Left ventricle myocardium superior (tissue), 1 donor: ENCODE measurements at places on chromosomes 16 and 17. TPM values are rescaled to one million over a fixed set of nuclear protein-coding genes. Genes with fewer than 3 reads are reported as not detected.
A peak's percentile ranks its signal among the peaks of the same experiment; 100 is the strongest.

GRCh38 chr17:34413443-34414119, 50.5 kb upstream of the CCL1 start:
- no peak for DNase-seq

DNA sequence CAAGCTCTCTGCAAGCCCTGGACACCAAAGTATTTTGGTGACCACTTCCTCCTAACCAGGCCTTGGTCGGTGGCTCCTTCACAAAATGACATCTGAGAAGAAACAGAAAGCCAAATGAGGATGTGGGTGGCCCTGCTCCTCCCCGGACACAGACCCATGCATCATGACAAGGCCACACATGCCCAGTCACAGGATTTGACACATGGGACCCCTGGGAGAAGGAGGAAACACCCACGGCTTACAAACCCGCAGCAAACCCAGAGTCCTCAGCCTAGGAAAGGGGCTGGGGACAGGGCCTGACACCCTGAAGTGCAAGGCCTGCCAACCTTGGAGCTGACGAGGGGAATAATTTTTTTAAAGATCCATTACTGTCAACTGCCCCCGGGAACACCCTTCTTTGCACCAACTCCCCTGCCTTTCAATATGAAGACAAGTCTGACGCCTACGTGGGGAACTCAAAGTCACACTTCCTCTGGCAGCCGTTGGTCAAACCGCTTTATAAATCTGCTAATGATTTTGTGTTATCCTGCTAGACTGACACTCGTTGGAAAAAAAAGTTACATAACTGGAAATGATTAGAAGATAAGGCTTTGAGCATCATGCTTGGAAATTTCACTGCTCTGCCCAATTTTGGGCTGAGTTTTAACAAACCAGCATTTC, 41.3 kb downstream of the GAS7 start:
- peak; percentile 51 for DNase-seq

GRCh38 chr16:12199524-12199923, 223.0 kb downstream of the SNX29 start:
- DNase-seq: no peak

GRCh38 chr17:70173681-70174080, 4.3 kb downstream of the KCNJ2 start:
- no peak for DNase-seq

DNA sequence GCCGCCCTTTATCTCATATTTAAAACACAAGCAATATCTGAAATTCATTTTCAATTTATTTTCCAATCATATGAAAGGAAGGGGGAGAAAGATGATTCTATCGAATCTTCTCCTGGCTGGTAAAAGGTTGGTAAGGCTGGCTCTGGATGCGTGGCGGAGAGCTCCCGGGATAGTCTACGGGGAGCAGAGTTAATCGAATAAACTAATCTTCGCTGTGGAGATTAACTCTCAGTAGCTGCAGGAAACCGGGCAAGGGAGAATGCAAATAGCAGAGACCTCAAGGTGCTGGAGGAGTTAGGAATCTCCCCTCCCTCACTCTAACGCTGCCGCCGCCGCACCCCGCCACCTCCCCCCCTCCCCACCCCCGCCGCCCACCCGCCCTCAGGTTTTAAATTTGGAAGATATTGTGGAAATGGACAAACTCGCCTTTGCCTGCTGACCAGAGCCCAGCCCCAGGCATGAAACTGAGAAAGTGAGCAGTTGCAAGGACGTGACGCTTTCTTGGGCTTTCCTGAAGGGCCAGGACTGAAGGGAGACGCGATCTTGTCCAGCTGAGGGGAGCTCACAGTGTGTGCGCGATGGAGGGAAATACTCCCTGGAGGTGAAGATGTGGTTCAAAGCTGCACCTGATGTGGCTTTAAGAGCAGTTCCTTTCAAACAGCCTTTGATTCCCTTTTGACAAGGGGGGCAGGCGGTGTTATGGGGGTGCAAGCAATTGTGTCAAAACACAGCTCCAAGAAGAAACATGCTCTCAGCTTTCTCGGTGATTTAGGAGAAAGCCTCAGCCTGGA, 308.2 kb upstream of the IRX3 start:
- no peak for DNase-seq

GRCh38 chr16:85461022-85461813, 151.9 kb upstream of the GSE1 start:
- no peak for DNase-seq

- no peak for DNase-seq
These were observed 17.7 kb downstream of the SLC6A4 start for GRCh38 chr17:30217746-30218245.

Gene ZNF319
- total RNA-seq: 9.2 TPM

GRCh38 chr16:48225456-48225855, 18.6 kb upstream of the LONP2 start:
- DNase-seq: no peak

GRCh38 chr16:58584831-58585505, 44.7 kb downstream of the CNOT1 start:
- no peak for DNase-seq

DNA sequence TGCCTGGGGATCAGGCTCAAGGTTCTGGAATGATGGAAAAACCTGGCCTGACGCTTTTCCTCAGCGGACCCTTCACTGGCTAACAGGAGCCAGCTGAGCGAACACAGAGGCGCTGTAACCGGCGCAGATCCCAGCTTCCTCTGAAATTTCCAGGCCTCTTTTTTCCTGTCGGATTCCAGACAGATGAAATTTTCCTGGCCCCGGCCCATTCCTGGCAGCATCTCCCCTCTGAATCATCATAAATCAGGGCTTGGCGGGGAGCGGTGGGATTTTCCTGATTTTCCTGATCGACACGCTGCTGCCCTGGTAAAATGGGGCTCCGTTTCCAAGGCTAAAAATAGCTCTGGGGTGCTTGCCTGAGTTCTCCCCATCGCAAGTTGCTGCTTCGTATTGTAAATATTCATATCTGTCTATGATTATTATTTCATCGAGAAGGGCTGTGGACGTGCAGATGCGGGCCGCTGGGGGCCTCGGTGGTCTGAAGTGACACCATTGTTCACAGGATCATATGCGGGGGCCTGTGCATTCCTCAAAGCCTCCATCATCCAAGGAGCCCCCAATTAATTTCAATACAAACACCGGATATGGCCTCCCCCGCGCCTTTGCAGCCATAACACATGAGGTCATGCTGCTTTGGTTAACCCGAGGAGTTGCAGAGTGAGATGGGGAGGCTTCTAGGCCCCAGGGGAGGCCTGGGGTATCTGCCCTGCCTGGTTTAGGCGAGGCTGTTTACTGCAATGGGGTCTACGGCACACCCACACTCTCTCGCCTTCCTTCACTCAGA, 45.8 kb upstream of the ETV4 start:
- DNase-seq: peak; percentile 86

DNA sequence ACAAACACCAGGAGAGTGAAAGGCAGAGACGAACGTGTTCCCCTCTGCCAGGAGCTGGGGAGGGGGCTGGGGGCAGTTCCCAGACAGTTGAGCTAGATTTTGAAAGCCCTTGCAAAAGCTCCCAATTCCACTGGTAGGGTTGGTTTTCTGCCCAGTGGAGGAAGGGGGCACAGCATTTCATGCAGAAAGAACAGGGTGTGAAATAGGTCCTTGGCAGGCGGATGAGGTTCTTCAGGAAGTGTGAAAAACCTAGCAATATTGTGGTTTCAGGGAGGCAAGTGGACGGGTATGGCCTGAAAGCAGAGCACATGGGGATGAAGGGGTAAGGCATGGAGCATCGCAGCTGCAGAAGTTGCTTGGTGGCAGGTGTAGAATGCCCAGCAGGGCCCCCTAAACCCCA, 248.3 kb downstream of the KATNIP start:
- no peak for DNase-seq

Gene EXOSC6
- 11.6 TPM for total RNA-seq

- DNase-seq: no peak
These were observed 28.0 kb downstream of the CTU2 start for GRCh38 chr16:88734361-88734728.

GRCh38 chr17:49514071-49514721, 19.1 kb downstream of the NGFR start:
- peak; percentile 81 for DNase-seq

DNA sequence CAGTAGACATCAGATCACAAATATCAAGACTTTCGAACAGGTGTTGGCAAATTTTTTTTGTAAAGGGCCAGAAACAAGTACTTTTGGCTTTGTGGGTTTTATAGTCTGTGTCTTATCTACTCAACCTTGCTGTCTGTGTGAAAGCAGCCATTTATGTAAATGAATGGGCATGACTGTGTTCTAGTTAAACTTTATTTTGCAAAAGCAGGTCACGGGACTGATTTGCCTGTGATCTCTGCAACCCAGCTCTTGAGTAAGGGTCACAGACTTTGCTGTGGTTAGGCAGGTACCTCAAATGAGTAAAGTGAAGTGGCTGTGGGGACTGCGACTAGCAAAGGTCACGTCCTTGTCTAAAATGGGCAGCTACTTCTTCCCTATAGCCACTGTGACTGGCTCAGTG, 136.5 kb downstream of the FTO start:
- no peak for DNase-seq

Gene HS3ST3B1
- 1.7 TPM for total RNA-seq

DNA sequence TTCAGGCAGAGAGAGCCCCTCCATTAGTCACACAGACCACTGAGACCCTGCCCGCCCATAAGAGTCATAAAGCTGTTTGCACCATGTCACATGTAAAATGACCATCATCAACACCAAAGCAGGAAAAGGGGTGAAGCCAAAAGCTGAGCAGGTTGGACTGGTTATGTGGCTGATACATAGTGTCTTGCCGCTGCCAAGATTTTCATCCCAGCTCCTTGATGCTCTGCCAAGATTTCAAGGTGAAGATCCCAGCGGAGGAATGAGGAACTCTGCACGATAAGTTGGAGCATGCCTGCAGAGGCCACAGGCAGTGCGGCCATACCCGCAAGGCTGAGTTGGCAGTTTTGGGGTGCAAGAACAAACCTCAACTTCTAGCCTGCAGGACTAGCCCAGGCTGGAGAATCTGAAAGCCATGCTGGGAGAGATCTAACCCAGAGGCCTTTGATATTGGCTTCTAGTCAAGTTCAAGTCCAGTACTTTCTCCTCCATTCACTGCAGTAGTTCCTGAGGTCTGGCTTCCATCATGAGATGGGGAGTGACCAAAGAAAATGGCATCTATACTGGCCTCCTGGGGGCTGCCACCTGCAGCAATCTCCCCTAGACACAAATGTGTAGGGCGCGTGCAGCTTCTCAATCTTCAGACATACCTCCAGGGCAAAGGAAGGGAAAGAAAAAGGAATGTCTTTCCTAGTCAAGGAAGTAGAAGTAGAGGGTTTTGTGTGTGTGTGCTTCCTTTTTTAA, 79.7 kb upstream of the NOL11 start:
- no peak for DNase-seq

Gene APOBR
- total RNA-seq: 0.47 TPM

Gene CDC42EP4
- total RNA-seq: 51.4 TPM

DNA sequence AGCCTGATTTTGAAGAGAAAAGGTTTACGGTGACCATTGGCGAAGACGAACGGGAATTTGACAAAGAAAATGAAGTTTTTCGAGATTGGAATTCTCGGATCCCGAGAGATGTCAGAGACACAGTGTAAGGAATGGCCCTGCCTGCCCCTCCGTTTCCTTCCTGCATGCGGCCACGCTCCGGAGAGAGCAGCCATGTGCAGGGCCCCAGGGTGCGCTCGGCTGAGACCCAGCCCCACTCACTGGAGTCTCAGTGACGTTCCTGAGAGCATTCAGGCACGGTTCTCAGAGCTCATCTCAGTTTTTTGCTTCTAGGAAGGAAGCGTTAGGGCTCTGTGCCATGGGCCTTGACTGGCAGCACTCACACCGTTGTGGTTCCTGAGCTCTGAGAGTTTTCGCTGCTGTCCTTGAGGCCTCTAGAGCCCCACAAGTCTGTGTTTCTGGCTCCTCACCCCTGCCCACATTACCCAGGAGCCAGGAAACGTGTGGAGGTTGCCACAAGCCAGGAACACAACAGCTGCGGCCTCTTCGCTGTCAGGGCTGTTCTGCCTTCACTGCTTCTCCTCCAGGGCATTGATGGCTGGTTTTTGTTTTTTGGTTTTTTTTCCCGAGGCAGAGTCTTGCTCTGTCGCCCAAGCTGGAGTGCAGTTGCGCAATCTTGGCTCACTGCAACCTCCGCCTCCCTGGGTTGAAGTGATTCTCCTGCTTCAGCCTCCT, 29.8 kb downstream of the ZC3H18 start:
- peak; percentile 60 for DNase-seq

Gene HBA1
- 48.9 TPM for total RNA-seq

Gene CRYBA1
- not detected for total RNA-seq

DNA sequence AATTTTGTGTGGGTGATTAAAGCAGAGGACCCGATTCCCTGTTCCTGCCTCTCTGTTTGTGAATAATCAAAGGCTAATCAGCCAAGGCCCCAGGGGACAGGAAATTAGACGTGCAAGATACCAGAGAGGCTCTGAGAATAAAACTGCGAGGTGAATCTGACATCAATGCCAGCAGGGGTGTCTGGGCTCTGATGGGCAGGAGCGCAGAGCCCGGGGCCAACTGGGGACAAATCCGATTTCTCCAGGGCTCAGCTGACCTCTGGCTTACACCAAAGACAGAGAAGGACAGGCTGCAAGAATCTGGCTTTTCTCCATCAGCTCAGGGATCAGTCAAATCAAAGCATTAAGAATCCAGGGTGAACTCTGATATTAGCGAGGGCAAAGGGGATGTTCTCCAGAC, 174.3 kb downstream of the XYLT1 start:
- peak; percentile 53 for DNase-seq

Gene KRT31
- not detected for total RNA-seq

Gene GPR142
- total RNA-seq: 0.15 TPM

- DNase-seq: no peak
These were observed 15.4 kb downstream of the NECAB2 start for GRCh38 chr16:83983491-83983890.

Gene EMC6
- 63.4 TPM for total RNA-seq

DNA sequence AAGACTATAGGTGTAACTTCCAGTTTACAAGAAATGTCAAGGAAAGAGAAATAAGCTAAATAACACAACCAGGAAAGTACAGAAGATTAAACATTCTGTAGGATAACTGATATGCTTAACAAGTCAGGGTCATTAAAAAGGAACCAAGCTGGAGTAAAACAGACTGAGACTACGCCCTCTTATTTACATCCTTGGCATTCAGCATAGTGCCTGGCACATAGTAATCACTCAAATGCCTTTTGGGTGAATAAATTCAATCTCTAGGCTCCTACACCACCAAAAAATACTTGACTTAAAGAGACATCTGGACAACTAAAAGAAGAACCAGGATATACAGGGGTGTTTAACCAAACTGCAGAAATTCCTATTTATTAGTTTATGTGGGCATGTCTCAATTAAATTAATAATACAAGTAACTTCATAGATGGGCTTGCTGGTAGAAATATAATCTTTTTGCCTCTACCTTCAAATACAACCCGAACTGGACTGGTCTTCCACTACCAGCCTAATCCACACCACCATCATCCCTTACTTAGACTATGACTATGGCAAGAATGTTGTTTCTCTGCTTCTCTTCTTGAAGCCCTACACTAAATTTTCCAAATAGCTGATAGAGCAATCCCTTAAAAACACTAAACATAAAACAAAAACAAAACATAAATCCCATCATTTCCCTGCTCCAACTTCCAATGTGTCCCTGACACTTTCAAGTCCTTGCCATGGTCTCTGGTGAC, 47.7 kb upstream of the ULK2 start:
- no peak for DNase-seq

Gene CA5A
- not detected for total RNA-seq

Gene SLC6A2
- total RNA-seq: not detected

GRCh38 chr17:67435122-67435521, 58.0 kb downstream of the PITPNC1 start:
- no peak for DNase-seq

Gene VAT1L
- total RNA-seq: 17.7 TPM
